Activated T-helper 1 cell treated with anti-CD3 and anti-CD28 coated beads, Interleukin-2, amount 50 U/mL, for 16 hours (primary cell): ENCODE measurements at places on chromosomes 12 and 14.

GRCh38 chr12:54415221-54415929 lies 3.7 kb downstream of the ITGA5 start:
- no peak for DNase-seq

- no peak for DNase-seq
Measured at GRCh38 chr14:26835979-26836570, 238.2 kb upstream of the NOVA1 start.

- DNase-seq = no peak
Measured at GRCh38 chr14:68208218-68208617, 388.6 kb downstream of the RAD51B start.

GRCh38 chr12:26428420-26428819 lies 233.0 kb downstream of the SSPN start:
- no peak for DNase-seq

GRCh38 chr12:51922762-51923505 lies 15.6 kb downstream of the ACVRL1 start:
- no peak for DNase-seq

- DNase-seq = no peak
Measured at GRCh38 chr14:43132441-43132840, 1374.6 kb downstream of the FSCB start.

DNA sequence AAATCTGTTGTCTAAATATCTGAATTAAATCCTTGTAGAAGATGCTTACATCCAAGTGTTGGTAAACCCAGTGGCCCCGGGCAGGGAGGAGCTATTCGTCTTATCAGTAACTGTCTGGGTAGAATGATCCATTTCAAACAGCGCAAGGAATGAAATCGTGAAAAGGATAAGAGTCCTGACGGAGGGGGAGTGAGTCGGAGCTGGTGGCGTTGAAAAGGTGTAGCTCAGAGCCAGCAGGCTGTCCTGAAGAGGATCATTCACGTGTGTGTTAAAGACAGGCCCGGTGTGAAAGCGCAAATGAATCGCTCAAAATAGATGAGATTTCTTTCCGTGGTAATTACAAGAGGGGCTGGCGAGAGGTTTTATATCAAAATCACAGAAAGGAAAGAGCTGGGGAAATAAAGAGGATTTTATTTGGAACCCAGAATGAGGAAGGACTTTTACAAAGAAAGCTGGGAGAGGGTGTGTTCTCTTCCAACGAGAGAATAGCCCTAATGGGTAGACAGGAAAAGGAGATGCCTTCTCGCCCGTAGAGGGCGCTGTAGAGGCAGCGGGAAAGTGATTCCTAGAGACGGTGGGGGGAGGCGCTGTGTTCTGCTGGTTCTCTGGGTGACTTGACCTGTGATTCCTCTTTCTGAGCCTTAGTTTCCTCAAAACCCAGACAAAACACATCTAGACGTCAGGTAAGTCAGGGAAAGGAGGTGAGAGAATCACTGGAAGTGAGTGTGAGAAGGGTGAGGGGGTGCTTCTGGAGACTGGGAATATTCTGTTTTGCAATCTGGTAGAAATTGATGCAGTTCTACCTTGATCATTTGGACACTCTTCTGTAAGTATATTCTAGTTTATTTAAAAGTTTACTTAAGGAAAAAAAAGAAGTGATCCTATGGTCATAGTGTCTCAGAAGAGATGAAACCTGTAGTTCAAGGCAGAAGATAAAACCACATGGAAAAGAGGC lies 39.3 kb downstream of the SRRM4 start:
- DNase-seq = no peak

DNA sequence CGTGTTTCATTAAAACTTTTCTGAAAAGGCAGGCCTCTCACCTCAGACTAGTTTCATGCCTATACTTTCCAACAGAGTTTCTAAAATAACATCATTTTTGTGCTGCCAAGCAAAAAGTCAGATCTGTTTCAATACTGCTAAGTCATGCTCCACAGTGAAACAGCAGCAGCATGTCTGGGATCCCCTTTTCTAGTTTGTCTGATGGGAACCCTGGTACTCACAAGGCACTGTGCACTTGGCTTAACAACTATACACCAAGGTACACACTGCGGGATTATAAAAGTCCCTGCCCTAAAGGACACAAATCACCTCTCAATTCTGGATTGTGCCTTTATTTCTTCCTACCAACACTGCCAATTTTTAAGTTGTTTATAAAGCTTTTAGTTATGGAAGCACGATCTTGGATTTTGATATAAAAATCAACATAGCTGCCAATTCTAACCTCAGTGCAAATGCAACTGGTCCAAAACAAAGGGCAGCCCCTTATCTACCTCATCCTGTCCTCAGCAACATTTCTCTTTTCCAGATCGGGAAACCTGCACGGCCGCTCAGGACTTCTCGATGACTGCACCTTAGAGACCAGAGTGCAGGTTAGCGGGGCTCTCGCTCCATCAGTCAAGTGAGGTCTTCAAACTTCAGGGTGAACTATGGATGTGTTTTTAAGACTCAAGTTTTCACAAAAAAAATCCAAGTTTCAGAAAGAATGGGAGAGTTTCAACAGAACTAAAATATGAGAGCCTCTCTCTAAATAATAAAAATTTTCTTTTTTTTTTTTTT lies 1.7 kb upstream of the EIF5 start:
- no peak for DNase-seq

DNA sequence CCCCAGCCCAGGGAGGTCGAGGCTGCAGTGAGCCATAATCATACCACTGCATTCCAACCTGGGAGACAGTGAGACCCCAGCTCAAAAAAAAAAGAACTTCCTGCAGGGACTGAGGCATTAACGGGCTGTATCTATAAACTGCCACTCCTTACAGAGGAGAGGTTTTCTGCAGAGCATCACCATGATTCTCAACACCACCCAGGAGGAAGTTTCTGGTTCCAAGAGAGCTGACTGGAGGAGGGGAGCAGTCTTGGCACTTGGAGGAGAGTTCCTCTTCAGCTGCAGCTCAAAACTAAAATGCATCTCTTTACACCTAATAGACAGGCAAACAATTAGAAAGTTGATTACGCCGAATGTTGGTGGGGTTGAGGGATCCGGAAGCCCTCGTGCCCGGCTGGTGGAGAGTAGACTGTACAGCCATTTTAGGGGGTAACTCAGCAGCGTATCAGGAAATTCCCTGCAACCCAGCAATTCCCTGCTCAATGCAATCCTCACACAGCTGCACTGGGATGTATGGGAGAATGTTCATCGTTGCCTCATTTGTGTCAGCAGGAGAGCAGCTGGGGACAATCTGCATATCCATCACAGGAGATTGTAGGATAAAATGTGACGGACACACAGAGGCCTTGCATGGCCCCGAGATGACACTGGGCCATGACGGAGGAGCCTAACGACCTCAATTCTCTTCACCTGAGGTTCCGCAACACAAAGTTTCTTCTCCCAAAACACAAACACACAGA lies 36.6 kb downstream of the ACTN1 start:
- DNase-seq = no peak

DNA sequence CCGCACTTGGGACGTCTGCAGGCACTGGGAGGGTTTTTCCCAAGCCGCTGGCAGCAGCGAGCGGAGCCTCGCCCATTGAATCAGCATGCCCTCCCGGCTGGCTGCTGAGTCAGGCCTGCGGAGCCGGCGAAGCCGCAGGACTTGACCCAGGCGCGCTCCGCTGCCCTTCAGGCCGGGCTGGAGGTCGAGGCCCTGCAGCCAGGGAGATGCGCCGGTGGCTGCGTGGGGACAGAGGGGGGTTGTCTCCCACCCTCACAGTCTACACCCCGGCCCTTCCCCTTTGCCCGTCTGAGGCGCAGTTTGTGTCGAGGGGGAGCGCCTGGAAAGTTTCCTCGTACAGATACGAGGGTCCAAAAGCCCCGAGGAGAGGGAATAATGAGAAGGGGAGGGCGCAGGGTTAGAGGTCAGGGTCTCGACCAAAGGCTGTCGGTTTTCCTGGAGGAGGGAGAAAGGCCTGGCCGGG lies 759 bp upstream of the KLC1 start:
- DNase-seq = no peak

DNA sequence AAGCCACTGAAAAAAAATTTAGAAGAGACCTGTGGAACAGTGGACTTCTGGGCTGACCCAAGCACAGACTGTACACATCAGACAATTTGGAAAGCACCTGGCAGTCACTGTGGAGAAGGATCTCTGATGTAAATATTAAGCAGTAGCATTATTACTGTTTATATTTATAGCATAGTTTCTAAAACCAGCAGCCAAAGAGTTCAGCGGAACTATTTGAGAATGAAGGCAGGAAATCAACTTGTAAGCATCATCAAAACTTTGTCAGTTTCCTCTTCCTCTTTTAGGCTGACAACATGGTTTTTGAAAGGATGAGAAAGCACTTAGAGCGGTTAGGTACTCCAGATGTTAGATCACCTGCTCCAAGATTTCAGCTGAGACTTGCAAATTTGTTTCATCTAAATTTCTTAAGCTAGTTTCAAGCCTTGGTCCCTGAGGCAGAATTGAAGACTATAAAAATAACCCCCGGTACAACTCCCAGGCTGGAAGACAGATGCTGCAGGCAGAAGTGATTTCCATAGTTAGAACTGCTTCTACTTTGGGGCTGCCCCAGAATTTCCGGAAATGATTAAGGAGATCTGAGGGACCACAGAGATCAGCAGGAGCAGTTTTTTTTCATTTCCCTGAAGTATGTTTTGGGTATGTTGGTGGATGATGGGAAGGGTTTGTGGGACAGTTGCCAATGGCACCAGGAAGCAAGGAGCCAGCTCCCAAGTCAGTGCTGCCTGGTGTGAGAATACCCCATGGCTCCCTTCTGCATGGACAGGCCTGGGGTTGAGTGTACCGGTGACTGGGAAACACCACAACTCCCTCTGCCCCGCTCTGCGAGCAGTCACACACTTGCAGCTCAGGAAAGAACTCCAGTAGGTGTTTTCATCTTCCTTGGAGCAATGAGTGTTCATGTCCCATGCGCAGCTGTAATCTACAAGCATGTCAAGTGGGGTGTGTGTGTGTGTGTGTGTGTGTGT lies 354.5 kb downstream of the NUAK1 start:
- DNase-seq = no peak

GRCh38 chr12:27733052-27733656 lies 22.5 kb downstream of the MRPS35 start:
- no peak for DNase-seq
